Activated CD4-positive, alpha-beta T cell treated with anti-CD3 and anti-CD28 coated beads, Interleukin-2, amount 10 ng/mL, durations not matched to agents 7 days and 5 days (primary cell): ENCODE measurements at places on chromosomes 4 and X. TPM values are rescaled to one million over a fixed set of nuclear protein-coding genes. Genes with fewer than 3 reads are reported as not detected.

TEC gene
- total RNA-seq = 1.0 TPM

PLAC1 gene
- total RNA-seq = not detected

GLOD5 gene
- not detected for total RNA-seq

RIBC1 gene
- total RNA-seq = 1.4 TPM

TACC3 gene
- total RNA-seq = 305 TPM

GRCh38 chr4:109655396-109655795 is 47.8 kb downstream of the CASP6 start:
- peaks cover 46% of the 10 kb centered on the region for H3K36me3 ChIP-seq
- DNase-seq = no peak
- H3K27me3 ChIP-seq = no peaks in the 10 kb centered on the region

DNA sequence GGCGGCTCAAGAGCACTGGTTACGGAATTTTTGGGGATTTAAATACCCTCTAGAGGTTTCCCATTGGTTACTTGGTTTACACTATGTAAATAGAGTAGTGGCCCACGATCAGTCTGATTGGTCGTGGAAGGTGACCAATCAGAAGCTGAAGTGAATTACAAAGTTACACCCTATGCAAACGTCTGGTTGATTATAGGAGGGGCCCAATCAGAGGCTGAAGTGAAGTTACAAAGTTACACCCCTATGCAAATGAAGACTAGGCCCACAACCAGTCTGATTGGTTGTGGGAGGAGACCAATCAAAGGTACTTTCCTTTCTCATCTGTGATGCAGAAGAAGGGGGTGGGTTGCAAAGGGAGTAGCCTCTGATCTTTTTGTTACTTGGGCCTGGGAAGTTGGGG is 45.1 kb upstream of the HSD17B10 start:
- no peak for DNase-seq
- H3K4me3 ChIP-seq = no peak overlapping the region
- H3K27ac ChIP-seq = no peak overlapping the region
- H3K4me1 ChIP-seq = no peaks in the 10 kb centered on the region

DNA sequence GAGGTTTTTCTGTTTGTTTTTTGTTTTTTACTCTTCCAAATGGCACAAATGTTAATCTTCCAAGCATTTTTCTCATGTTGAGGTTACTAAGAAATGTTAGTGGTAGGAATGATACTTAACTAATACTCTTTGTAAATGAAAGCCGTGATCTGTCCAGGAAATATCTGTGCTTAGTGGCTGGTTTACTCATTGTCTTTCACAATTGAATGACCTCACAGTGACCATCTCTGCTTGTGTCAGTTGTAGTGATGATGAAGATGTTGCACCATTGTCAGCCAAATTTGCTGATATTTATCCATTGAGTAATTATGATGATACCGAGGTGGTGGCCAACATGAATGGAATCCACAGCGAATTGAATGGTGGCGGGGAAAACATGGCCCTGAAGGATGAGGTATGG is 93.5 kb downstream of the TNIP2 start:
- H3K27ac ChIP-seq = no peak overlapping the region
- peaks cover 61% of the 10 kb centered on the region for H3K36me3 ChIP-seq
- no peaks in the 10 kb centered on the region for H3K27me3 ChIP-seq
- H3K4me3 ChIP-seq = no peak overlapping the region
